Activated CD4-positive, alpha-beta T cell treated with anti-CD3 and anti-CD28 coated beads for 36 hours (primary cell): ENCODE measurements at places on chromosomes 7 and 10. TPM values are rescaled to one million over a fixed set of nuclear protein-coding genes. Genes with fewer than 3 reads are reported as not detected.

- DNase-seq: no peak
These were observed 58.9 kb downstream of the FAM53B start for GRCh38 chr10:124685261-124685660.

DNA sequence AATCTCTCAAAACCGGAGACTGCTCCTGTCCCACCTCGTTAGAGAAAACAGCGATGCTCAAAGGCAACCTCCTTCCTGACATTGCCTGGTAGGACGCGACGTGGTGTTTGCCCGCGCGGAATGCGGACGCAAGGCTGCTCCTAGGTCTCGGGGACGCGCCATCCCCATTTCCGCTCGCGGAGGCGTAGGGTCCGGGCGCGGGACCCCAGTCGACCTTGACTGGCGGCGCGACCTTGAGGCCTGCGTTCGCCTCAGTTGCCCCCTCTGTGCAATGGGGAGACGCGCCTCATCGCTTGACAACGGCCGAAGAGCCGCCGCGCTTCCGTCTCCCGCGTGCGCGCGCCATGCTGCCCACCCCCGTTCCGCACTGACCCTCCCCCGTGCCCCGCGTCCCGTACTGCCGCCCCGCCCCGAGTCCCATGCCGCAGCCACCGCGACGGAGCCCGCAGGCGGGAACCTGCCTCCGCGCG is 412 bp upstream of the PPIA start:
- no peak for DNase-seq

DNAJC12 gene
- 7.0 TPM for total RNA-seq

SPDYE16 gene
- total RNA-seq: not detected

MCM10 gene
- 86.2 TPM for total RNA-seq
